ENCODE measurements at places on chromosomes 4 and X.
A peak's percentile ranks its signal among the peaks of the same experiment; 100 is the strongest.

DNA sequence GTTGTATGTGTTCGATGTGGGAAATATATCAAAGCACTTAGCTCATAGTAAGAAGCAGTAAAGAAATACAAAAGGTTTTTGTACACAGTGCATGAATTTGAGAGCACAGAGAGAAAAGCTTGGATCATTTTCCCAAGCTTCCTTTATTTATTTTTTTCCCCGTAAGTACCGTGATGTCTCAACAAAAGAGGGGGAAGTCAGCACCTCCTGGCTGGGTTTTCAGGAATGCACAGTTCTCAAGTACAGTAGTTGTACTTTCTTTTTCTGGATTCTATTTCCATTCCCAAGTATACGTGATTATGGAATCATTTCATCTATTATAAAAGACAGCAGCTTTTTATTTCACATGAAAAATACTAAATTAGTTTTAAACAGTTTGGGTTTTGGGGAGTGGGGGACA, 171.5 kb upstream of the EDNRA start:
- DNase-seq, result no peak

GRCh38 chr4:116531870-116532269, 553.5 kb downstream of the TRAM1L1 start:
- DNase-seq, result no peak

DNA sequence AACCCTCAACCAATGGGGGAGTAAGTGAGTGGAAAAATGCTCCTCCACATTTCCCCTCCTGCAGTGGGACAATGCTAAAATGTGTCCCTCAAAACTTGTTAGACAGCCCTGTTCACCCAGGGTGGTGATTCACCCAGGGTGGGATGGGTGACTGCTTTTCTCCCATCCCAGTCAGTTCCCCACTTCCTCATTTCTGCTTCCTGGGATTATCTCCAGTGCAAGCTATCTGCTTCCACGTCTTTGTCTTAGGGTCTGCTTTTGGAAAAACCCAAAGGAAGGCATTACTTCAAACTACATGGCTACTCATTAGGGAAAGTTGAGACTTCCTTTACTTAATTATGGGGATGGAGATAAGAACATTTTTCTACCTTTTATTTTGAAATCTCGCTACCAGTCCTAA, 45.5 kb downstream of the ETNPPL start:
- DNase-seq, result no peak

DNA sequence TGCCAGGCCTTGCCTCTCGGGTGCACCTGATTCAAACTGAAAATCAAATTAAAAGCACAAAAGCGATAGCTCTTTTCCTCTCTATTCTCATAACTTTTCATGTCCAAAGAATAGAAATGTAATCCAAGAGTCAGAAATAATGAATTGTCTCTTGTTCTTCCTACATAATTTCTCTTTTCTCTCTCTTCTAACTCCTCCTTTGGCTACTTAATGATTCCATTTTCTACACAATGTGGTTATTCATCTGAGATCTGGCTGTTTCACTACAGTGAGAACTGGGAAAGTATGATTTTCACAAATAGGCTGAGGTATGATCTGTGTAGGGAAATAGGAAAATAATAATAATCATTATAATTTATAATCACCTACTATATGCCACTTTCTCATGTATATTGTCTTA, 703.5 kb downstream of the PDHA2 start:
- no peak for DNase-seq

GRCh38 chrX:153513265-153513664, 4.2 kb upstream of the ATP2B3 start:
- DNase-seq, result no peak

GRCh38 chrX:24357106-24357505, 3.3 kb upstream of the SUPT20HL1 start:
- DNase-seq, result no peak

- DNase-seq, result no peak
Observed at GRCh38 chr4:14294611-14295010, 667.1 kb upstream of the BOD1L1 start.

- DNase-seq, result peak; percentile 6
Observed at GRCh38 chr4:135408109-135408508, 1206.5 kb upstream of the PABPC4L start.

DNA sequence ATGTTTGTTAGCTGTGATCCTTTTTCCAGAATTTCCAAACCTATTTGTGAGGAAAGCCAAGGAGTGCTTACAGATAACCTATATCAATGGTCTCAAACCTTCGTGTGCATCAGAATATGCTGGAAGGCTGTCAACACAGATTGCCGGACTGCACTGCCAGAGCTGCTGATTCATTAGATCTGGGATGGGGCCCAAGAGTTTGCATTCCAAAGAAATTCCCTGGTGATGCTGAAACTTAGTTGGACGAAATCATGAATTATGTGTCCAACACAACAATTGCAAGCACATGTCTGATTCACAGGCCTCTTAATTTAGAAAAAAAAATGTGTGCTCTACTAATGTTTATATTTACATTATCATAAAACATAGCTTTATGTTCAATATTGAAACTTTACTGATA, 544.0 kb upstream of the AMOT start:
- DNase-seq, result no peak

- DNase-seq, result no peak
Observed at GRCh38 chr4:136768213-136768924, 763.9 kb downstream of the PCDH18 start.

GRCh38 chr4:163473130-163473529, 424 bp downstream of the TKTL2 start:
- no peak for DNase-seq

GRCh38 chr4:183241322-183241640, 78.8 kb downstream of the CLDN22 start:
- DNase-seq, result no peak

DNA sequence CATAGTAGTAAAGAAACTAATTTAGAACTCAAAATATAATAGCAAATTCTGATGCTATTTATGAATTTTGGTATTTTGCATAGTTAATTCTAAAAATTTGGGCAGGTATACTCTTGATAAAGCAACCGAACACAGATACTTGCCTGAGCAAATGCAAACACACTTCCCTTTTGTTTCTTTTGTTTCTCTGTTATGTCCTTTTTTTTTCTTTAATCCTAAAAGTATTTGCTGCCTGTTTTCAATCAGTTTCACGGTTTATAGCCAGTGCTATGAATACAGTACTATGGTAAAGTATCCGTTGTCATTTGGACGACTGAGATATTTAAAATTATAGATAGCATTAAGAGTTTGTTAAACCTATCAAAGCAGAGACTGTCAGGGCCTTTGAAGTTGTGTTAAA, 84.3 kb upstream of the HPRT1 start:
- no peak for DNase-seq

DNA sequence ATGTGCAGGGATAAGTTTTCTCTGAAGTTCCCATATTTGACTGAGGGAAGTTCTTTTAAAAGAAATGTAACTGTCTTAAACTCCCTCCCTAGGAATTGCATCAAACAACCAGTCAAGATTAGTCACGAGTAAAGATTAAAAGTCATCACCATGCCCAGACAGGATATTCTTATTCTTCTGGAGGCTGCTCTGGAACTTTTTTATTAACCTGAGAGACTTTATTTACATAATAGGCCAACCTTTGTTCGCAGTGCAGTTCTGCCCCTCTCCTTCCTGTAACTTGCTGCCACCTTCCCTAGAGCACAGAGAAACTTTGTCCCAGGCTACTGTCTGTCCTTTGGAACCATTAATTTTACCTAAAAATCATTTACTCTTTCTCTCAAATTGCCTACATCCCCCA, 9.8 kb upstream of the HERC3 start:
- DNase-seq, result no peak

- no peak for DNase-seq
Observed at GRCh38 chr4:120105472-120105871, 38.8 kb upstream of the MAD2L1 start.

GRCh38 chr4:112975567-112976355, 73.7 kb upstream of the ANK2 start:
- no peak for DNase-seq

- no peak for DNase-seq
Observed at GRCh38 chr4:52935317-52935716, 73.2 kb downstream of the RASL11B start.

GRCh38 chr4:104064646-104065577, 345.1 kb upstream of the TACR3 start:
- DNase-seq, result peak; percentile 68

GRCh38 chr4:123298261-123298660, 98.3 kb upstream of the SPRY1 start:
- DNase-seq, result no peak

DNA sequence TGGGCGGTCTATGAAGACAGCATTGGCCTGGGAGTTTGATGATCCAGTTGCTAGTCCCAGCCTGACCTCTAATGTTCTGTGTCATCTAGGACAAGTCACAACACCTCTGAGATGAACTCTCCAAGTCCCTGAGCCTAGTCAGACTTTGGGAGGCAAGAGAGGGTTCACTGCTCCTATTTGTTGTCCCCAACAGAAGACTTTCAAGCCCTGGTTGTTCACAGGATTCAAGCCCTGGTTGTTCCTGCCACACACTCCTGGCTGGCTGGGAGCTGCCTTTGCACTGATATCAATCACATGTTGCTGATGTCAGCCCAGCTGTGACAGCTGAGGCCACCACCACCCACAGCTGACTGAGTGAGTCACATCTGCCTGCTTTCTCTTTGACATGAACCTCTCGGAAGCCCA, 253.2 kb upstream of the RASGEF1B start:
- peak; percentile 50 for DNase-seq

DNA sequence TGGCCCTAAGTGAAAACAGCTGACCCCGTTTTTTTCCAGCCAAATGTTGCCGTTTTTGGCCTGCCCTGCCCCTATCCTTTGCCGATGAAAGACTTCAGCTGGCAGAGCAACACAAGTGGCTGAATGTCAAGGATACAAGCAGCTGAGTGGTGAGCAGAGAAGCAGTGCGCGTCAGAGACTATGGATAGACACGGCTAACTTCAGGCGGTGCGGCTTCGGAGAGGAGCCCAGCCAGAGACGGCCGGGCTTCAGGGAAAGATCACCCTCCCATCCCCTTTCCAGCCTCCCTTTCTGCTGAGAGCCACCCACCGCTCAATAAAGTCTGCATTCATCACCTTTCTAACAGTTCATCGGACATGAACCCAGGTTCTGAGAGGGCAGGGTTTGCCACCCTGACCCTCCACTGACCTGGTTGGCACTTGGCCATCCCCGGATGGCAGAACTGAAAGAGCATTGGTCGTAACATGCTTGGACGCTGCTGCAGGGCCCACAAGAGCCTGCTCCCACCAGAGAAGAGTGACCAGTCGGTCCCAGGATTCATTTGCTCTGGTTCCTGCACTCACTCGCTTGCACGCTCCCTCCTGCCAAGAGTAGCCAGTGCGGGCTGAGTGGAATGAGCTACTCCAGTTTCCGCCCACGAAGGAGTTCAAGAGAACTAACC, 125.8 kb downstream of the PPEF1 start:
- DNase-seq, result no peak

DNA sequence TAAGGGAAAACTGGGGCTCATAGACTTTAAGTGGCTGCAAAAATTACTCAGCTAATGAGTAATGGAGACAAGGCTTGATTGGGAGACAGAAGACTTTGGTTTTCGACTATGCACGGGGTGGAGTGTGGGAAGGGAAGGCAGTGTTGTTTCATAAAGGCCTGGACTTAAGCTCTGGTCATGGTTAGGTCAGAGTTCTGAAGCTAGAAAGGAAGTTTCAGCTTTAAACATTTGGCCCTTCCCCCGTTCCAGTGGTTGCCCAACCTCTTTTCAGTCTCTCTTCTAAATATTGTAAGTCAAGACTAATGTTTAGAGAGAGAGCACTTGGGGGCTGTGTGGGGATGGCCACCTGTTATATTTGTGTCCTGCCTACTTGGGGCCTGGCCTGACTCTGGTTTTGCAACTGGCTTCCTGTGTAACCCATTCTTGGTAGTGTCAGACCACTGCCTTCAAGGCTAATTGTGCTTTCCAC, 21.0 kb downstream of the MSN start:
- no peak for DNase-seq

- DNase-seq, result no peak
Observed at GRCh38 chrX:47798861-47799260, 37.8 kb upstream of the ZNF81 start.

DNA sequence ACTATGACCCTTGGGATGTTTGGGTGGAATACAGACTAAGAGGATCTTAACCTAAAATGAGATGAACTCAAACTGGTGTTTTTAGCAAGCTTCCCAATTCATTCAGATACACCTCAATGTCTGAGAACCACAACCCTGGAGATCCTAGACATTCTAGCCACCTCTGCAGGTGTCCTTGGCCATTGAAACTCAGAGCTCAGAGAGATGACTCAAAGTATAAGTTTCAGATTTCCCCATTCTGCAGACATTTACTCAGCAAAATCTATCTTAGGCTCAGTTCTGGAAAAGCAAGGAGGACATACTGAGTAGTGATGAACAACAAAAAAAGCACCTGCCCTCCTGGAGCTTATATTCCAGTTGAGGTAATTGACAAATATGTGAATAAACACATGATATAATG, 47.8 kb downstream of the COMMD8 start:
- DNase-seq, result no peak

GRCh38 chrX:83916525-83916924, 55.6 kb downstream of the CYLC1 start:
- DNase-seq, result no peak

- DNase-seq, result no peak
Observed at GRCh38 chrX:14694611-14695010, 165.3 kb downstream of the GLRA2 start.

- DNase-seq, result no peak
Observed at GRCh38 chrX:107213477-107213876, 7.1 kb downstream of the DNAAF6 start.

DNA sequence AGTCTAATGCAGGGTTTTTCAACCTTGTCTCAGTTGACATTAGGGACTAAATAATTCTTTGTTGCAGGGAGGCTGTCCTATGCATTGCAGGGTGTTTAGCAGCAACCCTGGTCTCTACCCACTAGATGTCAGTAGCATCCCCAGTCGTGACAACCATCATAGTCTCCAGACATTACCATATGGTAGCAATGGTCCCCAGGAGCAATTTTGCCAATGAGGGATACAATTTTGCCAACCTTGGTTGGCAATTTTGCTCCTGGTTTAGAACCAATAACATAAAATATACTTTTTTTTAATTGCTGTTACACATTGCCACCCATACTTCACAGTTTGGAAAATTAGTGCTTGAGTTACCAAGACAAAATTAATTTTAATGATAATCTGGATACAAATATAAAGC, 6.0 kb downstream of the EREG start:
- peak; percentile 51 for DNase-seq

DNA sequence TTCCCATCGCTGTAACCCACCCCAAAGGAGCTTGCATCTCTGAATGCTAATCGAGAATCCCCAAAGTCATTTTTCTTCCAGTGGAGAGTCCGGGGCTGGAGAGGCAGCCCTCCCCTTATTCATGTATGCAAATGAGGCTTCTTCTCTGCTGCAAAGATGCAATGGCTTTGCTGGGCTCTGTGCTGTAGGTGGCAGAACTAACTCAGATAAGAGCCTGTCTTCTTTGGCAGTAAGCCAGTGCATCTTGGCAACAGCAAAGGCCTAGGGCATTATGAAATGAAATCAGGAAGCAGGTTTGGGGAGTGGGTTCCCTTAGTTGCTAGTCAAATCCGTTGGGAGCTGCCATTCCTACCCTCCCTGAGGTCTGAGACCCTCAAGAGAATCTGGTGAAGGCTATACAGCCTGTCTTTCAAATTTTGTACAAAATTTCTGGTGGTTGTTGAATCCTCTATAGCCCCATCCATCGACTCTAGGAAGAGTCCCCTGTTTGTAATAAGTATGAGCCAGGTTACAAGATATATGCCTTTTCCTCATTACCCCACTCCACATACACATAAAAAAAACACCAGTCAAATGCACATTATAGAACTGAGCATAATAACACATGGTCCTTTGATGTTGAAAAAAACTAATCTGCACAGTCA, 290.6 kb upstream of the TAPT1 start:
- peak; percentile 17 for DNase-seq

GRCh38 chr4:175048906-175049305, 130.7 kb downstream of the ADAM29 start:
- DNase-seq, result no peak

GRCh38 chr4:6942238-6942800, 32.7 kb downstream of the TBC1D14 start:
- no peak for DNase-seq

All from COR-L47 (cell line).